Mesothelial cell of epicardium (in vitro differentiated cells): ENCODE measurements at places on chromosomes 12 and 14.

DNA sequence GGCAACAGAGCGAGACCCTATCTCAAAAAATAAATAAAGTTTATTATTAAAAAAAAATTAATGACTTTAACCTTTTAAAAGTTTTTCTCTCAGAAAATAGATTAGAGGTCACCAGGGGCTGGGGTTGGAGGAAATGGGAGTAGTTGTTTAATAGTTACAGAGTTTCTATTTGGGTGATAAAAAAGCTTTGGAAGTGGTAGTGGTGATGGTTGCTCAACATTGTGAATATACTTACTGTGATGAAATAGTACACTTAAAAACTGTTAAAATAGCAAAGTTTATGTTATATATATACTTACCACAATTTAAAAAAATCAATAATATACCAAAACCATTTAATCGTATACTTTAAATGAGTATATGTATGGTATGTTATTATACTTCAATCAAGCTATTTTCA lies 59.6 kb downstream of the ARL6IP4 start:
- DNase-seq, result no peak

GRCh38 chr12:115137812-115138521 lies 454.0 kb upstream of the TBX3 start:
- DNase-seq, result no peak

GRCh38 chr12:95805864-95806671 lies 15.5 kb upstream of the NTN4 start:
- DNase-seq, result no peak

DNA sequence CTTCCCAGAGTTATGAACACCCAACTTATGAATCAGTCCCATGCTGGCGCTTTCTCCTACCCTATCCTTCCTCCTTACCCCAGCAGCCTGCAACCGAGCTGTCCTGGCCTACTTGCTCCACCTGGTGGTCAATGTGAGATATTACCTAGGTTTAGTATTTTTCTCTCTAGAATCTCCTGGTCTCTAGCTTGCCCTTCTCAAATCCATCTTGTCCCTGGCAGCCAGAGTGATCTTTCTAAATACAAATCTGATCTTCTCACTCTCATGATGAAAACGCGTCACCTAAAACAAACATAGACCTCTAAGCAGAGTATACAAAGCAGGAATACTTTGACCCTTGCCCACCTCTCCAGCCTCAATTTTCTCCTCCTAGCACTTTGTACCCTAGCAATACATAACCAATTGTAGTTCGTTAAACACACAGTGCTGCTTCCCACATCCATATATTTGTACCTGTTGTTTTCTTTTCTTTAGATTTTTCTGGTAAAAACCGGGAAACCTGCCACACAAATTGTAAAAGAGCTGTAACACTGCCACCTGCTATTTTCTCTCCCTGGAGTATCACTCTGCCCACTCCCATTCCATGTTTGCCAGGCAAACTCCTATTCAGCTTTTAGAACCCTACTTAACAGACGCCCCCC lies 20.0 kb upstream of the TCP11L2 start:
- DNase-seq, result no peak

DNA sequence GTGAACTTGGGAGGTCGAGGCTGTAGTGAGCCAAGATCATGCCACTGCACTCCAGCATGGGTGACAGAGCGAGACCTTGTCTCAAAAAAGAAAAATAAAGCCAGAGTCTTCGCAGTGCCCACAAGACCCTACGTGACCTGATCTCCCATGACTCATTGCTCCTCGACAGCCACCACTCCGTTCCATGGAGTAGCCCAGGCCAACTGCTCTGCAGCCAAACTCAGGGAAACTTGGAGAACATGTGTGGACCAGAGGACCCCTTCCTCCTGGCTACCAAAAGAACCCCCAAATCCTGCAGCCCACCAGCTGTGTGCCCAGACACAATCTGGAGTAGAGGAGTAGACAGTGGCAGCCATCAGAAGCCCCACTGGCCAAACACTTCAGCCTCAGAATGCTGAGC lies 32.1 kb upstream of the PPP2R5C start:
- DNase-seq, result no peak

DNA sequence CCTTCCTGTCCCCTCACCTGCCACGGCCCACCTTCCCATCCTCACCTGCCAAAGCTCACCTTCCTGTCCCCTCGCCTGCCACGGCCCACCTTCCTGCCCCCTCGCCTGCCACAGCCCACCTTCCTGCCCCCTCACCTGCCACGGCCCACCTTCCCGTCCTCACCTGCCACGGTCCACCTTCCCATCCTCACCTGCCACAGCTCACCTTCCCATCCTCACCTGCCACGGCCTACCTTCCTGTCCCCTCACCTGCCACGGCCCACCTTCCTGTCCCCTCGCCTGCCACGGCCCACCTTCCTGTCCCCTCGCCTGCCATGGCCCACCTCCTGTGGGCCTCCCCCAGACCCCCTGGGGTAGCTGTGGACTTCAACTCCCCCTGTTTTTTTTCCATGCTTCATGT lies 48.8 kb upstream of the GPR68 start:
- no peak for DNase-seq

- no peak for DNase-seq
Measured at GRCh38 chr12:65420941-65421340, 142.5 kb downstream of the MSRB3 start.

DNA sequence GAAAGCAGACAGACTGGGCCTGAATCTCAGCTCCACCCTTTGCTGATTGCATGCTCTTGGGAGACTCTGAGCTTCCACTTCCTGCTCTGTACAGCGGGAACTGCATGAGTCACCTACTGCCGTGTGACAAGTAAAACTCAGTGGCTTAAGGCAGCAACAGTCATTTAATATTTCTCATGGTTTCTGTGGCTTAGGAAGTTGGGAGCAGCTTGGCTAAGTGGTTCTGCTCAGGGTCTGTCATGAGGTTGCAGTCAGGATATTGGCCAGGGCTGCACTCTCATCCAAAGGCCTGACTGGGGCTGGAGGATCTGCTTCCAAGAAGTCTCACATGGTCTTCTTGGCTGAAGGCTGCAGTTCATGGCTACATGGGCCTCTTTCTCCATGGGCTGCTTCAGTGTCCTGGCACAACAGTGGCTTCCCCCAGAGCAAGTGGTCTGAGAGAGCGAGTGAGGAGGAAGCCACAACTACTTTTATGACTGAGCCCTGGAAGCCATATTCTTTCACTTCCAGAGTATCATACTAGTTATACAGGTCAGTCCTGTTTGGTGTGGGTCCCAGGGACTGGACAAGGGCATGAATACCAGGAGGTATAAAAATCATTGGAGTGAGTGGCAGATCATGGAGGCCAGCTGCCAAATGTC lies 49.7 kb downstream of the FAM222A start:
- no peak for DNase-seq

DNA sequence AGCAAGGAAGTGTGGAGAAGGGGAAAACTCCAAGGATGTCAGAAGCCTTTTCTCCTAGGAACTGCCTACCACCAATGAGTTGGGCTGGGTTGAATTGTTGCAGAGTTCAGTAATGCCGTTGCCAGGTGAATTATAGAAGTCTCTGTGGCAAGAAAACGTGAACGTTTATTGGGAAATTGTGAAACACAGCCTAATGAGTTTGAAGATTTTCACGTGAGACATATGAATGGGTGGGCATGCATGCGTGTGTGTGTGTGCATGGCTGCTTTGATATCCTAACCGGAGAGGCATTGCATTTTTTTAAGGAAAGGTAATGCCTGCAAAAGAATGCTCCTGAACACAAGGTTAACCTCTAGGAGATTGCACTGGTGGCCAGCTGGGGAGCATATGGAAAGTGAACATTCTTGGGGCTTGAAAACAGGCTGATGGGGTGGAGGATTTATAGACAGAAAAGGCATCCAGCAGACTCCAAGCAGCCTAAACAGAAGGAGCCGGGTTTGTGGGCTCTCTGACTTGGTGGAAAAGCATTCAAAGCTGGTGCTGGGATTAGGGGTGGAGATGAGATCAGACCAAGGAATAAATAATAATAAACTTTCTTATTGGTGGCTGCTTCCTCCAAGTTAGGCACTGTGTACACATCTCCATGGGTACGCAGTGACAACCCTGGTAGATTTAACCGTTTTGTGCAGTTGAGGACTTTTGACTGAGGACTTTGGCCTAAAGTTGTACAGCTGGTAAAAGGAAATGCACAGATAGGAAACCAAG lies 67.8 kb downstream of the NTF3 start:
- DNase-seq, result no peak

DNA sequence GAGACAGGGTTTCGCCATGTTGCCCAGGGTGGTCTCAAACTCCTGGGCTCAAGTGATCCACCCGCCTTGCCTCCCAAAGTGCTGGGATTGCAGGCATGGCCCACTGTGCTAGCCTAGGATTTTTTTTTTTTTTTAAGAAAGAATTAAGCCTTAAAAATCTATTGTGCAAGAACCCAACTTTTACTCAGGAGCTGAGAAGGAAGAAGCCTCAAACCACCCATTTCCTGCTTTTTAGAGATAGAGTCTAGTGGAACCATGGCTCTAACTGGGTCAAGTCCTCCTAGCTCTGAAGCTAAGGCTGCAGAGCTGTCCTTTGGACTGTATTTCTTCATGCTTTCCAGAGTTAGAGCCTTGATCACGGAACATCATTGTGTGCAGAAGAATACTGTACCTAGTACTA lies 1.3 kb upstream of the TSFM start:
- no peak for DNase-seq

GRCh38 chr14:96272777-96273473 lies 16.9 kb downstream of the BDKRB1 start:
- no peak for DNase-seq

- no peak for DNase-seq
Measured at GRCh38 chr12:48486261-48486660, 4.0 kb downstream of the C12orf54 start.

DNA sequence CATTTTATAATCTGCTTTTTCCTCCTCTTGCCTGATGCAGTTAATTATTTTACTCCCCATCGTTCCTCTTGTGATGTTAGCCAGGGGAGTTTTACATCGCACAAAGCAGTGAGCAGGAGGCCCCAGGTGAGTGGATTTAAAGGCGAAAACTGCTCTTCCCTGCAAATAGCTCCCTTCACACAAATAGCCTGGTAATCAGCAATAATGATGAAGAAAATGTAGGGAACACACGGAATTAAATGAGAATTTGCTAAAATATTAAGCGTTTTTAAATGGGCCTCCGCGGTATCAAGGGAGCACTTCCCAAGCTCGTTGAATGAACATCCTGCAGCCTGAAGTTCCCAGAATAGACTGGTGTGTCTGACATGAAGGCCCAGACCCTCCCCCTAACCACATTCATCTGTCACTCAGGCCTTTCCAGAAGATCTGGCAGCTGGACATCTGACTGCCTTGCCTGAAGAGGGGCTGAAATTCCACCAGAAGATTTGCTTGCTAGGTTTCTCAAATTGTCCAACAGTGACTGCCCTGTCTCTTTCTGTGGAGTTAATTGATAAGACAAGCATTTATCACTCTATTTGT lies 127.2 kb downstream of the CCDC60 start:
- DNase-seq, result no peak

DNA sequence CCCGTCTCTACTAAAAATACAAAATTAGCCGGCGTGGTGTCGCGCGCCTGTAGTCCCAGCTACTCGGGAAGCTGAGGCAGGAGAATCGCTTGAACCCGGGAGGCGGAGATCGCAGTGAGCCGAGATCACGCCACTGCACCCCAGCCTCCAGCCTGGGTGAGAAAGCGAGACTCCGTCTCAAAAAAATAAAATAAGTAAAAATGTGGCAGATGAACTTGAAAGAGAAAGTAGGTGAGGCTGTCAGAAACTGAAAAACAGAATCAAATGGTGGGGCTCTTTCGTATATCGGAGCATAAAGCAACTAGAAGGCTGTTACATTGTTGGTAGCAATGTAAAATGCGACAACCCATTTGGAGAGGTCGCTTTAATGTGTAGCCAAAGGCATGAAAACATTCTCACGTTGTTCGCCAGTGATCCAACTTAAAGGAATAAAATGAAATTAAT lies 767 bp upstream of the CCNT1 start:
- DNase-seq, result no peak

- no peak for DNase-seq
Measured at GRCh38 chr12:62653304-62653703, 186.7 kb downstream of the MON2 start.

DNA sequence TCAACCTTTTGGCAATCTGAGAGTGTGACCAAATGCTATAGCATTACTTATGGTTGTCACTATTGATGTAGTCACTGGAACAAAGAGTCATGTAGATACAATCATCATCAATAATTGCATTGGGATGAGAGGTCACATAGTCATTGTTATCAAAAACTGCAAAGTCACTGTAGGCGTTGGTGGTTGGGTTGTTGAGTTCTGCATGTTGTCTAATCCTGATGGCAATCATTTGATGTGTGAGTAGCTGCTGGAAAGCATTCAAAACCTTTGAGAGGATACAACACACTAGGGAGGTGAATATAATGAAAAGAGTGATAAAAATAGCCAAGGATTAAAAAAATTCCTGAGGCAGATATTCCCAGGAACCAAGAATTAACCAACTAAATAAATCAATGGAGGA lies 214.7 kb upstream of the SYT10 start:
- no peak for DNase-seq

GRCh38 chr14:89447182-89447944 lies 30.3 kb upstream of the FOXN3 start:
- DNase-seq, result no peak
